Large intestine (tissue), 12 donors: ENCODE measurements at places on chromosomes 12 and 14.

DNA sequence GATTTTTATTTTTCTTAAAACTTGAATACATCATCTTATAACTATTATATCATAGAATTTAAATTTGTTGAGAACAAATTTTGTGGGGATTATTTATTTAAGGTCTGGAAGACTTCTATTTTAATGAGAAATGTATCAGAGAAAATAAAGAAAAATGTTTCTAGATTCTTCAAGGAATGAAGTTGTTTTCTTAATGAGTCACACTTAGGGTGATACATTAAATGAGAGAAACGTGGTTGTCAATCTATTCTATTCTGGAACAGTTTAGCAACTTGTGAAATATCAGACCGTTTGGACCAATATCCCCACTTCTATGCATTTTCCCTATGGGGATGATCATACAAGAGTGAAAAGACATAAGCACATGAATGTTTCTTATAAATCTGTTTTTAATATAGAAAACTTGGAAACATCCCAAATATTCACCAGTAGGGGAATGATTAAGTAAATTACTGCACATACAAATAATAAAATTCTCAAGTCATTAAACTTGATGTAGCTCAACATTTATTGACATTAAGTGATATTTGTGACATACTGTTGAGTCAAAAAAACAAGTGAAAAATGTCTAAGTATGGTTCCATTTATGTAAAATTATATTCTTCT is 88.5 kb downstream of the E2F7 start:
- DNase-seq: no peak

- DNase-seq: peak; percentile 71
These were observed 8.6 kb downstream of the SLC38A6 start for GRCh38 chr14:60989599-60989998.

GRCh38 chr12:106063826-106064720 is 74.7 kb downstream of the NUAK1 start:
- no peak for DNase-seq

- no peak for DNase-seq
These were observed 369.7 kb upstream of the SYT1 start for GRCh38 chr12:78494911-78495310.

GRCh38 chr12:12561371-12562015 is 1.2 kb downstream of the DUSP16 start:
- peak; percentile 55 for DNase-seq

DNA sequence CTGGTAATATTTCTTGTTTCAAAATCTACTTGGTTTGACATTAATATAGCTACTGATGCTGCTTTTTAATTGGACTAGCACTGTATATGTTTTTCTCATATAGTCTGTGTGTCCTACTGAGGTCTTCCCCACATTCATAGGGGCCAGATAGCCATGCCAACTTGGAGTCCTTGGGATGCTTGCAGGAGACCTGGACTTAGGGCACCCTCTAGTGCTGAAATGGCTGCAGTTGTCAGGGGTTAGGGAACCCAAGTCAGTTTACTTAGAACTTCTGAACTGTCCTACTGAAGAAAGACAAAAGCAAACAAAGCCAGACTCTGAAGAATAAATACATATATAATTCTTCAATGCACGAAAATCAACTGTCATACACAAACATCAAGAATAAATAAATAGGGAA is 279.9 kb upstream of the SYT1 start:
- DNase-seq: no peak

GRCh38 chr12:10896854-10897253 is 12.5 kb downstream of the TAS2R13 start:
- no peak for DNase-seq

GRCh38 chr12:63949902-63950301 is 105.4 kb downstream of the SRGAP1 start:
- peak; percentile 26 for DNase-seq

GRCh38 chr12:25186788-25187402 is 8.1 kb downstream of the DNAI7 start:
- DNase-seq: no peak

GRCh38 chr14:101929946-101930345 is 34.4 kb upstream of the DYNC1H1 start:
- no peak for DNase-seq
